ENCODE measurements at places on chromosomes 1 and 21. TPM values are rescaled to one million over a fixed set of nuclear protein-coding genes. Genes with fewer than 3 reads are reported as not detected.

GRCh38 chr21:18951271-18952038 is 547.9 kb upstream of the TMPRSS15 start:
- H3K27ac ChIP-seq: no peak overlapping the region
- no peaks in the 10 kb centered on the region for H3K27me3 ChIP-seq
- DNase-seq: no peak
- H3K4me3 ChIP-seq: no peak overlapping the region

DNA sequence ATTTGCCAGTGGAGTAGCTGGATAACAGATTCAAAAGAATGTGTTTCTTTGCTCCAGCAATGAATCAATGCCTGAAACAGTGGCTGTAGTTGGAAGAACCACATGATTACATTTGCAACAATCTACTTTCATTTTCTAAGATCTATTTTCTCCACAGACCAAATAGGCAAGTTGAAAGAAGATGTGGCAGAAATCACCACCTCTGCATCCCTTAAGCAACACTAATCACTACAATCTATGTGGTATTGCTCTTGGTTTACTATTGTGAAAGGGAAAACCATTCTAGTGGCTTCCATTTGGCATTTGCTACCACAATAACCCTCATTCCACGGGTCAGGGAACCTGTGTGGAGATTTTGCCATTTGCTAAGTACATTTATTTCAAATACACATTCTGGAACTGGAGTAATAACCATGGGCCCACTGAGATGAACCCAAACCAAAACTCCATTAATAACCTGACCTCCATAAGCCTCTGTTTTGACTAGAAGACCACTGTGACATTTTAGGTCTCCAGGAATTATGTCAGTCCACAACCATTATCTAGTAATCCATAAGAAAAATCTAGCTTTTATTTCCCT is 66.3 kb downstream of the C1orf185 start:
- no peaks in the 10 kb centered on the region for H3K36me3 ChIP-seq
- H3K27ac ChIP-seq: no peak overlapping the region
- DNase-seq: no peak
- no peak overlapping the region for H3K4me3 ChIP-seq

GRCh38 chr21:38240129-38240528 is 16.7 kb upstream of the KCNJ15 start:
- peaks cover 69% of the 10 kb centered on the region for H3K4me1 ChIP-seq
- no peaks in the 10 kb centered on the region for H3K36me3 ChIP-seq
- no peak for DNase-seq
- H3K27ac ChIP-seq: peak overlapping the region; percentile 99
- no peaks in the 10 kb centered on the region for H3K27me3 ChIP-seq

GRCh38 chr1:101507547-101507971 is 270.7 kb downstream of the S1PR1 start:
- H3K4me1 ChIP-seq: no peaks in the 10 kb centered on the region
- H3K27ac ChIP-seq: no peak overlapping the region
- DNase-seq: no peak
- peaks cover 3% of the 10 kb centered on the region for H3K27me3 ChIP-seq
- no peak overlapping the region for H3K4me3 ChIP-seq

DNA sequence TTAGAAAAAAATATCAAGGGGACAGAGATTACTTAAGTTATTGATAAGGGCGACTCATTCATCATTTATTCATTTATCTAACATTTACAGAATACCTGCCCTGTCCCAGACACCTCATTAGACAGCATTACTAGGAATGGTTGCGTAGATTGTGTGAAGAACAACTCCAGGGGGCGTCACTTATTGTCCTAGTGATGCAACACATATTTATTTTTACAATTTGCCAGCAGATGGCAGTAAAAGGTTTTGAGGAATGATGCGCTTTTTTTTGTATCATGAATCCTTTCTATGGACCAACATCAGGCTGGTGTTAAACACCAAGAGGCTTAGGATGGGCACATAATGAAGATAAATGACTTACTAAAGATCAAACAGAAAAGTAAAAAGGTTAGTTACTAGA is 5.5 kb downstream of the NCAM2 start:
- no peaks in the 10 kb centered on the region for H3K27me3 ChIP-seq
- no peak overlapping the region for H3K4me3 ChIP-seq
- H3K36me3 ChIP-seq: no peaks in the 10 kb centered on the region
- no peak overlapping the region for H3K27ac ChIP-seq
- H3K4me1 ChIP-seq: peaks cover 36% of the 10 kb centered on the region

Gene ADCY10
- 0.94 TPM for total RNA-seq

- peaks cover 4% of the 10 kb centered on the region for H3K4me1 ChIP-seq
- H3K27ac ChIP-seq: no peak overlapping the region
- DNase-seq: no peak
- no peak overlapping the region for H3K4me3 ChIP-seq
- peaks cover 14% of the 10 kb centered on the region for H3K36me3 ChIP-seq
- H3K27me3 ChIP-seq: no peaks in the 10 kb centered on the region
These were observed 110.6 kb downstream of the USP25 start for GRCh38 chr21:15840406-15840805.
